A549 (cell line): ENCODE measurements at places on chromosomes 1 and 21.

DNA sequence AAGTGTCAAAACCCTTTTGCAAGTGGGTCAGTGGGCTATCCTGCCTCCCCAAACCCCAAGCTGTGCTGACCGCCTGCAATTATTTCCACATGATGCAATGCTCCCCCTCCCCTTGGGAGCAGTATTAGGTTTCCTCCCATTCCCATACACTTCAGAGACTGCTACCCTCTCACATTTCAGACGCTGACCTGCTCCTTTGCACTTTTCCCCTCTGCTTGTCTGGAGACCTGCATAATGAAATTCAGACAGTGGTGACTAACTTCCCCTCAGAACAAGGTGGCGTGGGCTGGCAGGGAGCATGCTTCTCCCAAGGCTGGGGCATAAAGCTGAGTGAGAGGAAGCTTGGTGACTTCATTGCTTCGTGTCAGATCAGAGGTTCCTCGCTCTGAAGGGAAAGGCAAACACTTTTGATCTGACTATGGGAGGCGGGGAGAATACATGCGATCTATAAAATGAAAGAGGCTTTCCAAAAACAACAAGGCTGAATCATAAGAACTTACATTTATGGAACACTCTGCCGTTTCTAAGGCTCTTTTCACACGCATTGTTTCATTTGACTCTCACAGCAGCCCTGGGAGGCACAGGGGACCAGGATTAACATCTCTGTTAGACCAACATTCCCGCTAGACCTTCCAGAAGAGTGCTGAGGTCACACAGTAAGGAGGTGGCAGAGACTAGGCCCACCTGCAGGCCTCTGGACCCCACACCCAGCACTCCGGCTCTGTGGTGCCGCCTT lies 27.5 kb upstream of the ROR1 start:
- DNase-seq: no peak

DNA sequence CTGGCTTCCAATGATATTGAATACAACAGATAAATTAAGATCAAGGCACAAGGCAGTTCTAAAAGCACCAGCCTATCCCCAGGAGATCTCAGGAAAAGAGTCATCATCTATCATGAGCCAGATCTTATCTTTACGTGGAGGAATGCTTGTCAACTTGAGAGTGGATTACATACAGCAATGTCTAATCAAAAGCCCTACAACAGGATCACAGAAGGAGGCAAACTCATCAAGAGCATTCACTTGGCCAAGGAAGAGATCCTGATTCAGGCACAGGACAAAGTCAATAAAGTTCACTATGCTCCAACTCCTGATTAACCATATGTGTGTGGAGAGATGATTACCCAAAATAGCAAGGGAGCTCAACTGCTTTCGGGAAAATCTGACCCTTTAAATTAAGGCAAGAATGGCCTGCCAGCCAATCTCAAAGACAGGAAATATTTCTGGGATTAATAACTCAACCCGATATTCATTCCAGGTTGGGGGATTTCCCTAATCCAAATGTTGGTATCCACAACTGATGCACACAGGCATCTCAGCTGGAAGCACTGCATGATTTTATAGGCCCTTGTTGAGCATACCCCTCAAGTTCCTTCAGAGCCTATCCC lies 33.7 kb downstream of the TBX15 start:
- DNase-seq: no peak

DNA sequence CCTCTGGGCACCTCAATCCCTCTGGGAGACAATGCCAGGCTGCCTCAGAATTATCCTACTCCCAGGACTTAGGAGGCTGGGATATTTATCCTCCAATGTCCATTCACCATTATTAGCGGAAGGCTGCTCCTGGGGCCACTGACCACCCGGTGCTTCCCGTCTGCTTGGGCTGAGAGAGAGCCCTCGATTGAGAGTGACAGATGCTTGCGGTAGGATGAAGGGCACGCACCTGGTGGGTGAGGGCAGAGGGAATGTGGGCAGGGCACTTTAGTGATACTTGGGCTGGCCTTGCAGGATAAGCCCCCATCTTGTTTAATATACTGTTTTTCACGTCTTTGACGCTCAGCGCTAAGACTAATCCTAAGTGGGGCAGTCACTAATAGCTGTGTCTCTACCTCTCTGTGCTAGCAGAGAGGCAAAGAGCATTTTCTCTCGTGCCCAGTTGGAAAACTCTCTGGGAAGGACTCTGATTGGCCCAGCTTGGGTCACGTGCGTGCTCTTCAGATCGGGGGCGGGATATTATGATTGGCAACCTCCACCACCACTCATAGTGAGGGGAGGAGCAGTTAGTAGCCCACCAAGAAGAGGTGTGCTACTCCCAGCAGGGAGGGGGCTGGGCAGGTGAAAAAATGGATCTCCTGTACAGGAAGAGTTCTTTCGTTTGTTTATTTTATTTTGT lies 10.6 kb upstream of the PARS2 start:
- DNase-seq: peak; percentile 59

GRCh38 chr1:192530254-192530653 lies 45.3 kb upstream of the RGS1 start:
- no peak for DNase-seq

DNA sequence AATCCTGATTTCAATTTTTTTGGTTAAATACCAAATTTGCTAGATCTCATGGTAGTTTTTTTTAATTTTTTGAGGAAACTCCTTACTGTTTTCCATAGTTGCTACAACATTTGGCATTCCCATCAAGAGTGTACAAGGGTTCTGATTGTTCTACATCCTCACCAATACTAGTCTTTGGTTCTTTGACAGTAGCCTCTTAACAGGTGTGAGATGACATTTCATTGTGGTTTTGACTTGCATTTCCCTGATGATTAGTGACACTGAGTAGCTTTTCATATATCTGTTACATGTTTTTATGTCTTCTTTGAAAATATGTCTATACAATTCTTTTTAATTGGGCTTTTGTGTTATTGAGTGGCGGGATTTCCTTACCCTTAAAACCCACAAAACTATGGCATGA lies 20.9 kb upstream of the RGS13 start:
- DNase-seq: no peak

DNA sequence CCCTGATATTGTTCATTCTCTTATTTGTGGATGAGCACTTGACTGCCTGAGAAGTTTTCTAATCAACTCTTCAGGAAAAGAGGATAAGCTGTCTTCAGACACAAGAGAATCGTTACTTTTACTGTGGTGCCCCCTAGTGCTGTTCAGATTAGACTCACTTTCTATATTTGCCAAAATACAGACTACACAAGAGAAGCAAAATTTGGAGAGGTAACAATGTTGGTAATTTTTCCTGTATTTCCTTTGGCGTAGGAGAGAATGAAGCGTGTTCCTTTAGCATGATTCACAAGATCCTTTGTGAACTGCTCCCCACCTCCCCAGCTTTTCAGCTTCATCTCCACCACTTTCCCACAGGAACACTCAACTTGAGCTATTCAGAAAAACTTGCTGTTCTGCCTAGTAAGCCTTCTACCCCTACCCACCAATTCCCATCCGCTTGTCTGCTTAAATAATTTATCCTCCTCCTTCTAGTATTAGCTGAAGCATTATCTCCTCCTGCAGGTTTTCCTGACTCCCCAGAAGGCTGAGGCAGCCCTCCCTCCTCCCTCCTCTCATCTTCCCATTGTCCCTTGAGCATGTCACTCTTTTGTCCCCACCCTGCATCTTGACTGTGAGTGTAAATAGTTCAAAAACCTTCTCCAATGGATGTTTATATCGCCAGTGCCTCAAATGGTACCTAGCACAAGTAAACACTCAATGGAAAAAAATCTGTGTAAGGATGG lies 4.5 kb downstream of the TNFSF4 start:
- DNase-seq: peak; percentile 15

DNA sequence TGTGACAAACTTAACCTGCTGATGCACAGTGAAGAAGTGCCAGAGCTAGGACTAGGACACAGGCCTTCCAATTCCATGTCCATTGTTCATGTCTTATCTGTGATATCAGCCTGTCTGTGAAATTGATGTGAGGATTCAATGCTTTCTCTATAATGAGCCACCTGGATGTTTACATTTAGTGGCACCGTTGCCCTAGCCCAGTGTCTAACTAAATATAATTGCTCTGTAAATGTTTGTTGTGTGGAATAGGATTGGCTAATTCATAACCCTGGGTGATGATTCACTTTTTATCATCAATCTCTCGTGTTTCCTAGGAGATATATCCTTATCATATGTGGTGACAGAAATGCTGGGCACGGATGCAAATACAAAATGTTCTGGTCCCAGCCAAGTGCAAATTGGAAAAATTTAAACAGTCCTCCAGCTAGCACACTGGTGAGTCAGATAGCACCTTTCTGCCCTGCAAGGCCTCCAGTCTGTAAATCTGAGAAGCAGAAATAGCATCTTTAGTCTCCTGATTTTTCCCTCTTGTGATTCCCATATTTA lies 46.9 kb upstream of the GNG12 start:
- peak; percentile 42 for DNase-seq
